HS-5 (cell line): ENCODE measurements at places on chromosomes 5 and 9.
A peak's percentile ranks its signal among the peaks of the same experiment; 100 is the strongest.

DNA sequence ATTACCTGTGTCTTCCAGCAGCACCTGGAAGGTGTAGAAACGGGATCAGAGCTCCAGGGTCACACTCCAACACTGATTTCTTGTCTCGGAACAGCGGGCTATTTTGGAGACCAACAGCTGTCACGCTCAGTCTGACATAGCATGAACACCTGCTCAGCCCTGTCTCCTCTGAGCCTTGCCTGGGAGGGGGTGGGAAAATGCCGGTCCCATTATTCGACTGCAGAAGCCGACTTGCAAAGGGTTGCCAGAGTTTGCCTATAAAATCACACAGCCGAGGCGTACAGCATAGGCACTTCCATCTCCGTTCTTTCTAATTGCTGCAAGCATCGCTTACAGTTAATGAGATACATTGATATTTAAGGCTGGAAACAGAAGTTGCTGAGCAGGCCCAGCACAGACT, 300.8 kb upstream of the MSX2 start:
- no peak for DNase-seq

- DNase-seq, result no peak
These were observed 56.4 kb downstream of the BARX1 start for GRCh38 chr9:93898502-93899426.

DNA sequence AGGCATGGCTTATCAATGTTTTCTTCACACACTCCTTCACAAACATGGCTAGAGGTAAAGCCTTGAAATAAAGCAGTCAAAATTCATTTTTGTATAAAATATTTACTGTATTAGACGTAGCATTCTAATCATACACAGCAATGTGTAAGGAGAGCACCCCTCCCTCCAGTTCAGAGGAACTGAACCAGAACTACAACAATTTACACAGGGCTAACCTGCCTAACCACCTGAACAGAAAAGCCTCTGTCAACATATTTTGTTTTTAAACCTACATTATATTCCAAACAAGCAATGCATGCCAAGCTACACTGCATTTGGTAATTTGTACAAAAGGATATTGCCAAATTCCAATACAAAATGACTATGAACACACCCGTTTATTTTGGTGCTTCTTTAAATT, 41.6 kb downstream of the MLLT3 start:
- DNase-seq, result no peak

GRCh38 chr5:152503206-152503605, 98.1 kb upstream of the NMUR2 start:
- DNase-seq, result no peak

- peak; percentile 30 for DNase-seq
These were observed 7.5 kb upstream of the TOR2A start for GRCh38 chr9:127742435-127743088.

DNA sequence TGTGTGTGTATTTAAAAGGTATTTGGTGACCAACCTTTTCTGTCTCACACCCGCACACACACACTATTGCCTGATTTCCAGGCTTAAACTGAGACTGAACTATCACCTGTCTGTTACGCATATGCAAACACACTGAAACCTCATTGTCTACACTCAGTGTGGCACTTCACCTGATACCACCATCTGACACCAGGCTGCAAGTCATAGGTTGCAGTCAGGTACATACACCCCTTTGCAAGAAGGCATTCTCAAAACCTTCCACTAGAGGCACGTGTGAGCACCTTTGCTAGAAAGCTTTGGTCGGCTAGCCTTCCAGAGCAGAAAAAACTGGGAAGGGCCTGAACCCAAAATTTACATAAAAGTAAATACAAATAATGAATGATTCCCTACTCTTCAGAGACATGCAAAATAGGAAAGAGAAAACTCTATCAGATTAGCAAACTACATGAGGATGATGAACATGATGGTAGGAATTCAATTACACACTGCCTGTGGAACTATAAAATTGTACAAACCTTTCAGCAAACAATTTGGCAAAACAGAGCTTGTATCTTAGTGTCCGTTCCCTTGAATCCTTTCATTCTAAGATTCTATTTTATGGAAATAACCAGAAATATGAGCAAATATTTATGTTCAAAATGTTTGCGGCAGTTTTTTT, 5.9 kb upstream of the FOXD1 start:
- DNase-seq, result no peak

DNA sequence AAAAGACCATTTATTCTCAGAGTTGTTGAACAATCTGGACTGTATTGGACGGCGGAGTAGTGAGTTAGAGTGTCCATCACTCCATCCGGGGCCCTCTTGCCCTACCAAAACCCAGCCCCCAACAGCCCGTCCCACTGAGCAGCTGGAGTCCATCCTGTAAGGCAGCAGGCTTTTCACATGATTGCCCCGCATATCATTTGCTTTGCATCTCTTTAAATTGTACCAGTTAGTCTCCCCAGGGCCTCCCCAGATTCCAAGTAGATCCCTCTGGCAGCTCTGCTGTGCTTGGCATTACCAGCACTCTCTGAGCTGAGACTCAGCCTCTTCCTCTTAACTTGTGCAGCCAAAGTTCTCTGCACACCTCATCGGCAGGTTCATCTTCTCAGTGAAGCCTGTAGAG, 48.6 kb upstream of the ADCY2 start:
- no peak for DNase-seq

DNA sequence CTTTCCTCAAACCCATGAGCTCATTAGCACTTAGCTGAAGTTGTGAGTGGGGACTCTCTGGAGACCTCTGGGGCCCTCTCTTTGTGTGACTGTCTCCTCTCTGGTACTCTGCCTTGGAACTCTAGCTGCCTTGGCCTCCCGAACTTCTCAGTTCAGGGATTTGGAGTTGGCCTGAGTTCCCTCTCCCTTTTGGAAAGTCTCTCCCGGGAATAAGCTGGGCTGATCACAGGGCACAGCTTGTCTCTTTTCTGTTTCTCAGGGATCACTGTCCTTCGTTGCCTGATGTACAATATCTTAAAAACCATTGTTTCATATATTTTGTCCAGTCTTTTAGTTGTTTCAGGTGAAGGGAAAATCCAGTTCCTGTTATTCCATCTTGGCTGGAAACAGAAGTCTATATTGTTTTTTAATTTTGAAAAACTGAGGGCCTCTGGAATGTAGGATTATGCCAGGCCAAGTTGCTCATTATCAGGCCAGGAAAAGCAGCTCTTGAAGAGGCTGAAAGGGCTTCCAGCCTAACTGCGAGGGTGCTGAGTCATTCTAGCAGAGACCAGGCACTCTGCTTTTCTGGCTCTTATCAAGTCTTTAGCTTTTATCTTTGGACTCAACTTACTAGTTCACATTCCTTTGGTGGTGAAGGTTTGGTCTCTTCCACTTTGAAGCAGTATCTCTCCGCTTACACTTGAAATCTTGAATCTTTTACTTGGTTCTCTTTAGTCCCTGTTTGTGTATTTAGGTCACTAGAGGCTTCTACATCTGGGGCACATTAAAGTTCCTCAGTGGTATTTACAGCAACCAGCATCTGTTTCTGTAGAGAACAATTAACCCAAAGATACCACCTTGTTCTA, 8.4 kb upstream of the RGS3 start:
- peak; percentile 66 for DNase-seq

GRCh38 chr9:129272348-129273025, 94.4 kb upstream of the IER5L start:
- no peak for DNase-seq

GRCh38 chr5:111404270-111404769, 108.0 kb downstream of the STARD4 start:
- DNase-seq, result no peak

- DNase-seq, result no peak
These were observed 13.3 kb downstream of the HACD4 start for GRCh38 chr9:21018177-21018576.

DNA sequence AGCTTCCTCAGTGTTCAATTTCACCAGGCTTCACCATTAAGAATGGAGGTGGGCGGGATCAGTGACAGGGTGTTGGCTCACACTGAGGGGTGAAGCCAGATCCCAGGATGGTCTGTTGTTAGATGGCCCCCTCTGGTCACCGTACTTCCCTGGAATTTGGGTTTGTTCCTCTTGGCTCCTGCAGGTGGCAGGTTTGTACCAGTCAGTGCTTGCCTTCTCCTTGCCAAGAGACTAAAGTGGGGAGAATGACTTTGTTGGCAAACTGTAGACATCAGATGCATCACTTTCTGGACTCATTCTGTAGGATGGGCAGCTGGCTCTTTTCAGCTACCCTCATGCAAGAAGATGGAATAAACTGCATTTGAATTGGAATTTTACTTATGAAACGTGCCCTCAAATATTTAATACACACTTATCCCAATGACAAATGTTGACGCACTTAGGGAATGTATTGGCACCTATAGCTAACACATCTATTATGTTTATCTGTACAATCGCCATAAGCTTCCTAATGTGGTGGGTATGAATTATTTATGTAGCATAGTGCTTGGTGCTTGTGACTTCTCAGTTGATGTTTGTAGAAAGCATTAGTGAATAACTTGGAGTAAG, 31.4 kb upstream of the ANKRD55 start:
- no peak for DNase-seq

GRCh38 chr5:160020266-160020770, 11.4 kb downstream of the TTC1 start:
- no peak for DNase-seq
